ENCODE measurements at places on chromosomes 3 and 15.

GRCh38 chr3:45607790-45608189, 13.2 kb downstream of the LIMD1 start:
- peak; percentile 14 for DNase-seq

- peak; percentile 79 for DNase-seq
Observed at GRCh38 chr3:156304406-156304805, 184.0 kb downstream of the KCNAB1 start.

GRCh38 chr15:80034629-80035028, 24.8 kb upstream of the ZFAND6 start:
- no peak for DNase-seq

- DNase-seq, result peak; percentile 4
Observed at GRCh38 chr3:70049761-70050160, 50.2 kb downstream of the SAMMSON start.

GRCh38 chr3:156558389-156558788, 3.5 kb upstream of the SSR3 start:
- DNase-seq, result no peak

- DNase-seq, result no peak
Observed at GRCh38 chr3:133914839-133915600, 19.3 kb upstream of the RAB6B start.

- no peak for DNase-seq
Observed at GRCh38 chr3:157046520-157046919, 113.4 kb downstream of the CCNL1 start.

GRCh38 chr15:68298882-68299381, 21.4 kb downstream of the FEM1B start:
- DNase-seq, result no peak

DNA sequence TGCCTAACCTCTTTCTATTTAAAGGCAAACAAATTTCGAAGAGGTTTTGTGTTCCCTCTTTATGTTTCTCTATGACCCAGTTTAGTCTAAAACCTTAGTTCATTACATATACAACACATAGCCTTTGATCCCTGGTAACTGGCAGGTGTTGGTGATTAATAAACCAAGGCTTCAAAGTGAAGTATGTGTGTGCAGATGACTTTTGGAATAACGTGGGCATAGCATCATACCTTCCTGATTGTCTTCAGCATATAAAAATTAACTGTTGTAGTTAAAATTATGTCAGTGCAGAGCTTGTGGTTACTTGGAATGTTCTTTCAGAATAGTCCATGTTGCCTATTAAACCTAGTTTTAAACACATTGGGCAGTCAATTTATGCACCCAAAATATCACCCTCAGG, 608.3 kb downstream of the ROBO2 start:
- no peak for DNase-seq

- DNase-seq, result no peak
Observed at GRCh38 chr15:62119874-62120273, 45.2 kb downstream of the C2CD4B start.

DNA sequence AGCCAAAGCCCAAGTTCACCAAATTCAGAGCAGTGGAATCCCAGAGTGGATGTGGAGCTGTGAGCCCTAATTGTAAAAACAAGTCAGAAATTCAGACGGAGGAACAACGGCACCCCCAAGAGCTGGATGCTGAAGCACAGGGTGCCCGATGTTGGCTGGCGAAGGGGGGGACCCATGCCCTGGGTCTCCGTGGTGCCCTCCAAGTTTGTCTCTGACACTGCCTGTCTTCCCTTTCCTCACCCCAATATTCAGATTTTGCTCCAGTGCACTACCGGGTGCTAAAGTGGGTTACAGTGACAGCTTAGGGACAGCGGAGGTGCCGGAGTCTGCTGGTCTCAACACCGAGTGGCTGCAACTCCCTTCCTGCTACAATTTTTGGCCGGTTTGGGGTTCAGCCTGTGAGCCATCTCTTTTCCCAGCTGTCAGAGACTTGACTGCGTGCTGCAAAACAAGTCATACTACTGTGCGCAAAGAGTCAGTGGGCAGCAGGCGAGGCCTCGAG, 6.6 kb downstream of the GRIP2 start:
- DNase-seq, result no peak

GRCh38 chr15:65856821-65857455, 12.4 kb upstream of the RAB11A start:
- DNase-seq, result peak; percentile 79

DNA sequence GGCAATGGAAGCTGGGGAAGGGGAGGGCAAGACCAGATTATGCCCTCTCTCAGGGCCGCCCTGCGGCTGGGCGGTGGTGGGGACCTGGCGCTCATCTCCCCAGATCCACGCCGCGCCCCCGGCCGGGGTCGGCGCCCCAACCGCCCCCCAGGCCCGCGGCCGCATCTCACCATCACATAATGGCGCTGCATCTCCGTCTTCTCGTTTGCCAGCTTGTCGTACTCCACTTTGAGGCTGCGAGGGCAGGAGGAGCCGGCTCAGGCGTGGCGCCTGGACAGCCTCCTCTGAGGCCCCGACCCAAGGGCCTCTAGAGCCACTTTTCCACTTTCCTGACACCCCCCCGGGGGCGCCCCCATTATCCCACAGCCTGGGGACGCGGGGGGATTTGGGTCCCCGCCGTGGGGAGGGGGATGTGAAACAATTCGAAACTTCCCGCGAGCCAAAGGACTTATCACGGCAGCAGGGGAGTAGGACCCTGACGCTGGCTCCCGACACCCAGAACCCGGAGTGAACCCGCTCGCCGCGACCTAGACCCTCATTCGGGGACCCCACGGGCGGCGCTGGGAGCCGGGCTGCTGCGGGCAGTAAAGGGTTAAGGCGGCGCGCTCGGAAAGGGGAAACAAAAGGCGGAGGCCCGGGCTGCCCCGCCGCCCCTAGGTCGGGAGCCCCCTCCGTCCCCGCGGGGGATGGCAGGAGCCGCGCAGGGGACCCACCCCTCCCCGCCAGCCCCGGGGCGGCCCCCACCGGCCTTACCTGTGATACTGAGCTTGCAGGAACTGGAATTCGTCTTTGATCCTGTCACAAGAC, 2.1 kb downstream of the TLE3 start:
- peak; percentile 35 for DNase-seq

GRCh38 chr15:63073497-63074172, 31.1 kb downstream of the TPM1 start:
- peak; percentile 7 for DNase-seq

GRCh38 chr15:55774113-55774970, 31.4 kb upstream of the PRTG start:
- DNase-seq, result peak; percentile 49

DNA sequence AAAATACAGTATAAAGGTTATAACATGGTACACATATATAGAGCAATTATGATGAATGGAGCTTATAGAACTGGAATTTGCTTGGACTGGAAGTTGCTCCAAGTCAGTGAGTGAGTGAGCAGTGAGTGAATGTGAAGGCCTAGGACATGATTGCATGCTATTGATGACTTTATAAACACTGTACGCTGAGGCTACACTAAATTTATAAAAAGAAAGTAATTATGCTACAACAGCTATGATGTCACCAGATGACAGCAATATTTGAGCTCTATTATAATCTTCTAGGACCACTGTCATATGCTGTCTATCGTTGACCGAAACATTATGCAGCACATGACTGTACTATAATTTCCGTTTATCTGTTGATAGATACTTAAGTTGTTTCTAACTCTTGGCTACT, 463.3 kb downstream of the EPHA6 start:
- DNase-seq, result no peak

DNA sequence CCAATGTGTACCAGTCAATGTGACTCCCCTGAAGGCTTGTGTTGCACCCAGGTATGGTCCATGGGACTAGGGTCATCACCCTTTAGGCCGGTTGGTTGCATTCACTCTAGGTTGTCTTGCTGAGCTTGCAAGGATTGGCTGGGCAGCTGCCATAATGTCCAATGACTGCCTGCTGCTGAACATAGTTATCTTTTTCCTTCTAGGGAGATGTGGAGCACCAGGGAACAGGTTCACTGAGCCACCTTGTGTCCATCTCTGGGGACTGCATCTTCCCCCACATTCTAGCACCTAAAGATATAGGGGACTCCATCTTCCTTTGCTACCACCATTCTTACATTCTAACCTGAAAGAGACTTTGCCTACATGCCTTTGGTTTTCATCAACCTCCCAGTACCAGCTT, 580.4 kb upstream of the TBL1XR1 start:
- peak; percentile 57 for DNase-seq

GRCh38 chr3:1903111-1903510, 195.6 kb upstream of the CNTN4 start:
- DNase-seq, result no peak

GRCh38 chr3:50371133-50371685, 11.9 kb upstream of the TMEM115 start:
- DNase-seq, result no peak

- DNase-seq, result no peak
Observed at GRCh38 chr3:181017690-181018089, 28.2 kb upstream of the DNAJC19 start.

DNA sequence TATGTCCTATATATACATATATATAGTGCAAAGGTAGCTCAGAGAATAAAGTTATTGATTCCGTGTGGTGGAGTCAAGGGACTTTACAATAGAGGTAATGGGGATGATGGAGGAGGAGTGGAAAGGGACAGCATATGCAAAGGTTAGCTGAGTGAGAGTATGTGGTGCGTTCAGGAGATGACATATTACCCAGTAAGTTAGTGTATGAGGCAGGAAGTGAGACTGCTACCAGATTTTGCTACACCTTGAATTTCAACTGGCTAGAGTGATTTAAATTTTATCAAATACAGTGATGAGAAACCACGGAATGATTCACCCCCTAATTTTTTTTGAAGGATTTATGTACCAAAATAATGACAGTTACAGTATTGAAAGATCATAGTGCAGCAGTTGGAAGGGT, 2.8 kb downstream of the ACTL6A start:
- no peak for DNase-seq

GRCh38 chr15:73518180-73518862, 75.4 kb downstream of the REC114 start:
- no peak for DNase-seq

DNA sequence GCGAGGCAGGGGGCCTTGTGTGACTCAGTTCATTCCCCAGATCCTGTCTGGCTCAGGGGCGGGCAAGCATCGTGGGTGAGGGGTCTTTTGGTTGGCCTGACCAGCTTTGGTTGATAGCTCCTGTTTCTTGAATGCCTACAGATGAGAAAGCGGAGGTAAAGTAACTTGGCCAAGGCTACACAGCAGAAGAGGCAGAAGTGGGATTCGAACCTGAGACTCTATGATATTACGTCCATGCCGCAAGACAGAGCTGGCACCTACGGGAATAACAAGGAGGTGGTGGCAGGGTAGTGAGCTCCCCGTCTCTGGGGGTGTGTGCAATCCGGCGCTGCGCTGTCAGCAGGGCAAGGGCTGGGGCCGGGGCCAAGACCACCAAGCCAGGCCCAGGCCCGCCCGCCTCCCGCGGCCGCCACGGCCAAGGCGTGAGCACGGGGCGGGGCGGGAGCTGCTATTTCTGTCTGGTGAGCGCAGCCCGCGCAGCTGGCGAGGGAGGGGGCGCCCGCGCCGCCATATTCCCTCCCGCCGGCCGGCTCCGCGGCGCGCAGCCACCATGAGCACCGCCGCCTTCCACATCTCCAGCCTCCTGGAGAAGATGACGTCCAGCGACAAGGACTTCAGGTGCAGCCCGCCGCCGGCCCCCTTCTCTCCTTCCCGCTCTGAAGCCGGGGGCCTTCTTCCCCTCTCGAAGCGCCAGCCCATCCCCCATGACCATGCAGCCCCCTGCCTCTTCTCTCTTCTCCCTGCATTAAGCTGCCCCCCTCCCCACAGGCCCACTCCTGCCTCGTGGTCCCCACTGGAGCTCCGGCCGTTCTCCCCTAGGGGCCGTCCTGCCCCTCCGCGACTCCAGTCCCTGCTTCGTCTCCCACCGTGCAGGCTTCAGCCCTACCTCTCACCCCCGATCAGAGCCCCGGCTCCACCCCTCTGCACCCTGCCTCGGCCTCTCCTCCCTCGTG, at the start of gene CAND2:
Gene CAND2 (plus strand): TSS at position 510 of the 953 bp plus-strand sequence. CDS start 41 bp downstream, at position 551.
- DNase-seq, result peak; percentile 61

DNA sequence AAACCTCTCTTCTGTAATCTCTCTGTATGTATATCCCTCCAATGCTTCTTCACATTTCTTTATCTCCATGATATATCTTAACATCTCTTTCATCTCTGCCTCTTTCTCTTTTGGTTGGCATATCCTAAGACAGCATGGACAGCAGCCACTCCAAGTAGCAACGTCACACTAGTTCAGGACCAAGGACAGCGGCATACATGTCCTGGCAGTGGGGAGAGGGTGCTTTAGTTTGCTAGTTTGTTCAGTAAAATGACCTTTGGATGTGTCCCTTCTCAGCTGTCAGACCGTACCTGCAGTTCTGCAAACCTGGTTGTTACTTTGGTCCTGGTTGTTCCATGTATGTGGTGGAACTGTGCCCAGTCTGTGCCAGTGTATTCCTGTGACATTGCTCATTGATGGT, 225.6 kb upstream of the ROPN1 start:
- DNase-seq, result peak; percentile 85

DNA sequence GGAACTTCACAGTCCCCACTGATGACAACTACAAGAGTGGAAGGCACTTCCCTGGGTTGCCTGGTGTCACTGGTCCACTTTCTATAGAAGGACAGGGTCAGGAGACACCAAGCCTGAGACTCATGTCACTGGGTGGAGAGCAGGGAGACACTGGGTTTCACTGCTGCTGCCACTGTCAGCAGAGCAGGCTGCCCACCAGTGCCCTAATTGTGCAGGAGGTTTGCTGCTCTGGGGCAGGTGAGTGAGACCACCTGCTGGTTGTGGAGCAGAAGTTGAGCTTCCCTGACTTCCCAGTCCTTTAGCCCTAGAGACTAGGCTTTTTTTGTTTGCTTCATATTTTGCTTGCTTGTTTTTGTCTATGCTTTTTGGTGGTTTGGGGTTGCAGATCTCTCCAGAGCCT, 528.4 kb upstream of the RGMA start:
- DNase-seq, result no peak

DNA sequence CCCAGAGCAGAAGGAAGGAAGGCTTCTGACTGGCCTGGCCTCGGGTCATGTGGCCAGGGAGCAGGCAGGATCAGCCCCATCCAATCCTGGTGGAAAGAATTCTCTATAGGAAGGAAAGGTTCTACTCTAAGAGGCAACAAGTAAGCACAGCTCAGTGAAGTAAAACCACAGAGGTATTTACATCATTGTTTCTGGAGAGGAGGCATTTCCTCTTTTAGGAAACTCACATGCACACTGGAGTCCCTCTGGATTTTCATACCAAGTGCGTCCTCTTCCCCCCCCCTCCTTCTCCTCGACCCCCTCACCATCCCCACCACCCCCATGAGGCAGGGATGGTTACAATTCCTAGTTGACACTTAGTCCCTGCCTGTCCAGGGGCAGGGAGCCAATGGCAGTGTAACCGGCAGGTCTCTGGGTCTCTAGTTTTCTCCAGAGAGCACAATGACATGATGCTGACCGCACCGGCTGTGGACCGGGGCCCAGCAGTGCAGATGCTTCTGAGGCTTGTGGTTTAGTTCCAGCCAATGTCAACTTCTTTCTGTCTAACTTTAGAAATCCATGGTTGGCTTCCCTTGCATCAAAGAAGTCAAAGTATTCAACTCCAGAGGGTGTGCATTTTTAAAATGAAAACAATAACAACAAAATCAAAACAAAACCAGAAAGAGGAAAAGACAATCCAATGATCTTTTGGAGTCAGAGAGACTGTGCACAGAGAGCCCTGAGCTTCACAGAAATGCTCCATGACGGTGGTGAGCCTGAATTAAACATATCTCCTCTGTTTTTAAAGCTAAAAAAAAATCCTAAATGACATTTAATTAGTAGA, 230.3 kb upstream of the TLE3 start:
- DNase-seq, result peak; percentile 73
